ENCODE measurements at places on chromosomes 4 and X.
A peak's percentile ranks its signal among the peaks of the same experiment; 100 is the strongest.

DNA sequence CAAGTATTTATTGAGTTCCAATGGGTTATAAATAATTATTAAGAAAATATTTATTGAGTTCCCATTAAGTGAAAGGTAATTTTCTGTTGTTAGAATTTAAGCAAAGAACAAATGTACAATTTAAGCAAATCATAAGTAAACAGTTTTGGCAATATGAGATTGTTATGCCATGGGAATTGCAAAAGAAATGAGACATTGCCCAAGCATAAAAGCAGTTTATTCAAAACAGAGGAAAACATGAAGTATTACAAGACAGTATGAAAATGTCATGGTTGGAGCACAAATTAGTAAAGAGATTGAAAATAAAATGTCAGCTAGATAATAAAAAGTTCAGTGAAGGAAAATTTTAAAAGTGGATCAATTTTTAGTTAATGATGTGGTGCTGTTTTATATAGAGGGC, 706.1 kb upstream of the EPHA5 start:
- no peak for DNase-seq

DNA sequence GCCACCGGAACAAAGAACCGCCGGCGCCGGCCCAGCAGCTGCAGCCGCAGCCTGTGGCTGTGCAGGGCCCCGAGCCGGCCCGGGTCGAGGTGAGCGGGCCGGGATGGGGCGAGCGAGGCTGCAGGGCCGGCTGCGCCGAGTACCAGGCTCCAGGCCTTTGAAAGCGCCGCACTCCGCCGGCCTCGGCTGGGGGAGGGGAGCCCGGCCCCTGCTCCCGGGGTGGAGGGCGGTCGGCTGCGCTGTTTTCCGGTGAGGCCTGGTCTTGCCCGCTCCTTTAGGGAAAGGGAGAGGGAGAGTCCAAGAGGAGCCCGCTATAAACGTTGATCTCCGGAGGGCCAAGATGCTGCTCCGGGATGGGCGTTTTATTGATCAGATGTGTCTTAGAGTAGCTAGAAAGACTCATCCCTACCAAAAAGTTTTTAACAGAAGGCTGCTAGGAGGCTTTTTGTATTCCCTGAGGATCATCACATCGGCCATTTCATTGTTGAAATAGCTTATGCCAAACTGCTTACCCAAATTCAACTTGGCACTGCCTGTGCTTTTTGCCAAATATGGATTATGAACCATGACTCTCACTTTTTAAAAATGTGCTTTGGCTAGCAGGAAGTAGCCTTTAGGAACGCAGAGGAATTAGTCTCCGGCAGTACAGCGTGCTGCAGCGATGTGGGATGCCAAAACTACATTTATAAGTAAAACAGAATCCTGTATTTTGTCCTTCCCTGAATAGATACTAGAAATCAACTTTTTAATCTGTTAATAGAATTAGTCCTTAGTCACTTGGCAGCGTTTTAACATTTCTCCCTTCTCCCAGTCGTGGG, 760 bp downstream of the TMEM165 start:
- peak; percentile 6 for DNase-seq

- no peak for DNase-seq
Observed at GRCh38 chr4:105871997-105872396, 23.3 kb upstream of the NPNT start.

DNA sequence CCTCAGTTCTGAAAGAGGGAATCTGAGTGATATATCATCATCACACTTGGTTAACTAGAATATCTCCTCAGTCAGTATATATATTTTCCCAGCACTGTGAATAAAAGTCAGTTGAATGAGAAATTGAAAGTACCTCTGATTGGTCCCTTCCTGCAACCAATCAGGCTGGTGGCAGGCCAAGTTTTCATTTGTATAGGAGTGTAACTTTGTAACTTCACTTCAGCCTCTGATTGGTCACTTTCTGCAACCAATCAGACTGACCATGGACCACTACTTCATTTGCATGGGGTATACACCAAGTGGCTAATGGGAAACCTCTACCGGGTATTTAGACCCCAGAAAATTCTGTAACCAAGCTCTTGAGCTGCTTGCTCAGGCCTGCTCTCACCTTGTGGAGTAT, 2.0 kb upstream of the PGK1 start:
- no peak for DNase-seq

- DNase-seq: no peak
Observed at GRCh38 chr4:6217716-6218381, 17.5 kb upstream of the JAKMIP1 start.

- DNase-seq: no peak
Observed at GRCh38 chr4:53908661-53909078, 155.7 kb downstream of the CHIC2 start.

GRCh38 chrX:130299279-130300009, 30.7 kb upstream of the ZNF280C start:
- no peak for DNase-seq

- no peak for DNase-seq
Observed at GRCh38 chr4:65646136-65646535, 24.2 kb downstream of the EPHA5 start.

- DNase-seq: no peak
Observed at GRCh38 chr4:5142726-5143125, 91.4 kb downstream of the STK32B start.

DNA sequence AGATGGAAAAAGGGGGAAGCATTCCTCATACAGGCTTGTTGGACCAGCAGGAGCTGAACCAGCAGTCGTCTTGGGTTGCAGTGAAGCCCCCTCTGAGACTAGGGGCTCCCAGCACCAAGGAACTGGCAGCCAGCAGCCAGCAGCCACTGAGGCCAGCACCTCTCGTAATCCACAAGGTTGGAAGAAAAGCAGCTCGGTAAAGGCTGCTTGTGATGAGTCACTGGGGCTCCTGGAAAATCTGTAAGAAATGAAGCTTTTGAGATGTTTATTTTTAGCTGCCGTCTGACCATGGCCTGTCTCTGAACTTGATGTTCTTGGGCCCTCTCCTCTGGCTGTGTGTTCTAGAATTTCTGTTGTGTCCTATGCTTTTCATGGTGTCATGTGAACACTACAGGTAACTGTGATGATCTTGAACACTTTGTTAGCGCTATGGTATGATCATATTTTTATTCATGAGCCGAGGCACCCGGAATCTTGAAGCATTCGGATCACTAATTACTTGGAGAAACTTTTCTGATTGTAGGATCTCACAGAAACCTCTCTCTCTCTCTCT, 18.6 kb downstream of the CLCN4 start:
- DNase-seq: no peak

DNA sequence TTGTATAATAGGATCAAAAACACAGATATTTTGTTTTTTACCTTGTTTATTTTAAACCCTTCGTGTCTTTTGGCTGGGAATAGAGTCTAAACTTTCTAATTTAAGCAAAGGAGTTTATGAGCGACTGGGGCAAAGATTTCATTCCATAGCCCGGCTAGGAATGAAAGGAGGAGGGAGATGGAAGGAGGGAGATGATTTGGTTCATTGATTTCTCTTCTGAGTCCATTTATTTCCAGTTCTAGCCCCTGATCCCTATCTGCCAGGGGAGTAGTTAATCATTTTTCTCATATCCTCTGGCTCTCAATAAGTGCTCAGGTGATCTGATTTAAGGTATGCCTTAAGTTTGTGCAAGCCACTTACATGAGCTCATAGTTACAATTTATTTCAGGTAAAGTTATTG, 120.0 kb downstream of the SPRY1 start:
- DNase-seq: no peak

- DNase-seq: no peak
Observed at GRCh38 chr4:112898357-112899141, 150.9 kb upstream of the ANK2 start.

DNA sequence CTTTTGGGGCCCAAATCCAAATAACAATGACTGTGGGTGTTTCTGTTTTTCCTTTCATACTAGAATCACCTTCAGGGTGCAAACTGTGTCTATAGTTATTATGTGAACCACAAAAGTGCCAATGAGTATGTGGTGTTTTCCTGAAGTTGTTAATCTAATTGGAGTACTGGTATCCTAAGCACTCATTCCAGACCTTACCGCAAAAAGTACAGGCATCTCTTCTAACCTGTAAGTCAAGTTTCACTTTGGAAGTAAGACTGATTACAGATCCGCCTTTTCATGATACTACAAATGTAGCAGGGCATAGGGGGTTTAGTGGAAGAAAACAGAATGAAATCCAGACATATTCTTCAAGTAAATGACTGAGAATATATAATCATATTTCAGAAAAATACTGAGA, 16.1 kb downstream of the COQ2 start:
- DNase-seq: no peak

DNA sequence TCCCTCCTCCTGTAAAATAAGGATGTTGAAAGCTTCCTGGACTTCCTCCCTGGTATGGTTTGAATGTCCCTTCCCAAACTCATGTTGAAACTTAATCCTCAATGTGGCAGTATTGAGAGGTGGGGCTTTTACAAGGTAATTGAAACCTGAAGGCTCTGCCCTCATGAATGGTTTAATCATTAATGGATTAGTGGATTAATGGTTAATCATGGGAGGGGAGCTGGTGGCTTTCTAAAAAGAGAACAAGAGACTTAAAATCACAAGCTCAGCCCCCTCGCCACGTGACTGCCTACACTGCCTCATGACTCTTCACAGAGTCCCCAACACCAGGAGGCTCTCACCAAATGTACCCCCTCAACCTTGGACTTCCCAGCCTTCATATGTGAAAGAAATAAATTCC, 124.6 kb upstream of the ANXA3 start:
- DNase-seq: no peak

DNA sequence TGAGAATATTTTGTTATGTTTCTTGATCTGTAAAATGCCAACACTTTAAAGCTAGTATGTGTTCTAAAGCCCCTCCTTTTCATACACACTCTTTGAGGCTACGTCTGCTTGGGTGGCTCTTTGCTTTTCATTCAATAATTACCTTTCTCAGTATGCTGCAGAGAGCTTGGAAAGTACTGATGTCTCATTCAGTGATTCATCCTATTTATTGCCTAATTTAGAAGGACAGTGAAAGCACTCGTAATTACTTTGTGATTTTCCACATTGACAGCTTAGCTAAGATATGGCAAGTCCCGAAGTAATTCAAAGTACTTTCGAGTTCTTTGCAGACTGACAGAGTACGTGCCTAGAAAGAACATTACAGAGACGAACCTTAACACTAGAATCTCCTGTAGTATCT, 57.2 kb downstream of the BMP15 start:
- DNase-seq: no peak

Data from activated CD4-positive, alpha-beta T cell treated with anti-CD3 and anti-CD28 coated beads, Interleukin-2, amount 50 U/mL, for 1 hour (primary cell).